Posterior vena cava (tissue), 2 donors: ENCODE measurements at places on chromosomes 7 and 10. TPM values are rescaled to one million over a fixed set of nuclear protein-coding genes. Genes with fewer than 3 reads are reported as not detected.

CASP7 gene
- 12.5 TPM for total RNA-seq

SPAM1 gene
- not detected for total RNA-seq

MYOZ1 gene
- 3.3 TPM for total RNA-seq

DNA sequence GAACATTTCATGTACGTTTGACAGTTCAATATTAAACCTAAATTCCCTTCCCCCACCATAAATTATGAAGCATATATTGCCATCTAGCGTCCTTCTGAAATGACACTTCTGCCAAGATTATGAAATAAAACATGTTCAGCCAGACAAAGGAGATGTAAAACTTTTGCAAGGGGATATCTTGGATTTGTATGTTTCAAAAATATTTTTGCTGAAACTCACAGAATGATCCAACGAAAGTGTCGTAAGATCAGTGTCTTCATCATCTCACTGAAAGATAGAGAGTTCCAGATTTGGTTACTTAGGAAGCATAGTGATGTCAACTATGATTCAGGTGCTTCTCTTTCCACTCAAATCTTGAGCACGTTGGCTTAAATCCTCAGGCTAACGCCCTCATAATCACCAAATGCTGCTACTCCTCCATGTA, 904.3 kb downstream of the XPNPEP1 start:
- no peak for DNase-seq

DNA sequence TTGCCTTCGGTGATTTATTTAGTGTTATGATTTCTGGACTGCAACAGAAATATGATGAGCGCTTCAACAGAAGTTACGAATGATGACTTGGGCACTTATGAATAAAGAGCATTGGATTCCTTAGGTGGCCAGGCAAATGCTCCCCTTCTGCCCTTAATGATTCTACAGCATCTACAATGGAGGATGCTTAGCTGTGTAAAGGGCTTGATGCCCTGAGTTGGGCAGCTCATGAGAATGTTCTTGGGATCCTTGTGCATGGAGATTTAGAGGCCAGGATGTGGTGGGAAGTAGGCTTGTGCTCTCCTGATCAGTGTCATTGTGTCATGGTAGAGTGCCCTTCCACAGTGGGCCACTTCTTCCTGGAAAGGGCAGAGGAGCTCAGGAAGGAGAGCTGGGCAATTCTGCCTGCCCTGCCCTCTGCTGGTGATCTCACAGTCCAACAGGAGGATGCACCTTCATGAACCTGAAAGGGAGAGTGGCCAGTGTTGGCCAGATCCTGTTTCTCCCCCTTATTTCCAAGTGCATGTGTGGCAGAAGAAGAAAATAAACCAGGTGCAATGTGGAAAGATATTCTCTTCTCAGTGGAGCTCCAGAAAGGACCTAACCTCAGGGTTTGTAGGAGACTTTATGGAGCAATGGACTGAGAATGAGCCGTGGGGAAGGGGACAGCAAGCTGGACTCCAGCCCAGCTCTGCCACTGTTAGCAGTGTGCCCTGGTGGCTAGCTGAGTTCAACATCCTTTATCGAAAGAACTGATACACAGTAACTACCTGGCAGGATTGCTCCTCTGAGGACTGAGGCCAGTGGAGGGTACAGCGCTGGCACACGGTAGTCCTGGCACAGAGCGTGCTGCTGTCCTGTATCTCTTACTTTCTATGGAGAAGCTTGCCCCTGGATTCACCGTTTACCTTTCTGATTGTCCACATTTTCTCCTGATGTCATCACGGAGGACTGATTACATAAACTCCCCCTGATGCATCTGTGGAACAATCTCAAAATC, 182.9 kb downstream of the BMPER start:
- DNase-seq: no peak

- no peak for DNase-seq
These were observed 80.2 kb downstream of the ALOX5 start for GRCh38 chr10:45454262-45454661.

GRCh38 chr10:87916515-87916914, 53.1 kb downstream of the PTEN start:
- DNase-seq: no peak
